ENCODE measurements at places on chromosomes 1 and 21.

GRCh38 chr1:47228644-47229030 lies 3.4 kb downstream of the TAL1 start:
- DNase-seq: no peak

GRCh38 chr1:12138196-12139168 lies 28.3 kb upstream of the TNFRSF1B start:
- DNase-seq: no peak

DNA sequence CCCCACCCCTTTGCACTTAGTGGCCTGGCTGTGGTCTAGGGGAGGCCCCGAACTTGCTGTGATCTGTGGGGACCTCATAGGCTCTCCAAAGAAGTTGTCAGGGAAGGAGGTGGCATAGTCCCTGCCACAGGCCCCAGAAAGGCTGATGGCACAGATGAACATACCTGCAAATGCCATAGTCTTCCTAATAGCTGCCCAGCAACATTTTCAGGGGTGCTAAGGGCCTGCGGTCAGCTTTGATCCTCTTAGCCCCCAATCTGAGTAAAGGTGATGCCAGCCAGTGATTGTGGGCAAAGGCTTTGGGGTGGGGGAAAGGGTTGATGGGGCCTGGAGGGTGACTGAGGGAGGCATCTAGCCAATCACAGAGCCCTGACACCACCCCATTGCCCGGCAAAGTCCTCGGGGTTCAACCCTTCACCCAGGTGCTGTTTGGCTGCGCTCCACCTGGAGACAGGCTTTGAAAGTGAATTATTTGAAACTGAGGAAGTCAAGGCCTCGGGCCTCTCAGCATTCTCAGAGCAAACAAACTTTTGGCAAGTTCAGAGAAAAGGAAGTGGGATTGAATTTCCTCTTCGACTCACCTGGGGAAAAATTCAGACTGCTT lies 35.8 kb downstream of the PAX7 start:
- DNase-seq: no peak

- no peak for DNase-seq
These were observed 834.0 kb upstream of the TMPRSS15 start for GRCh38 chr21:19237608-19238007.

GRCh38 chr1:21012937-21013336 lies 163.8 kb downstream of the EIF4G3 start:
- DNase-seq: no peak

- DNase-seq: no peak
These were observed 231 bp upstream of the RPS6KA1 start for GRCh38 chr1:26529405-26529654.

DNA sequence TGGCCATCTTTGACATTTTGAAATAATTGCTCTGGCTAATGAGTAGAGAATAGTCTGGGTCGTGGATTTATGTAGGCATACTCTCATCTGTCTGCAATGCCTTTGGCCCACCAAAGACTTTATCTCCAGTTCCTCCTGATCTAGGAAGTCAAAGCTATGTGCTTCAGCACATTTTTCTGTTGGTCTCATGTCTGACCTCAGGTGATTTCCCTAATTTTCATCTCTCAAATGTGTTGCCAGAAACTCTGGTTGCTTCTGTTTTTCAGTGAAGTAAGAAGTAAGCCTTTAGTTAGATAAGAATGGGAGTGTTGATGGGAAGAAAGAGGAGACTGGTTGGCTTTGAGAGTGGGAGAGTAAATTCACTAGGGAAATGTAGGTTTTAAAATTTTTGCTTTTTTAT lies 66.4 kb downstream of the GPR88 start:
- DNase-seq: no peak

DNA sequence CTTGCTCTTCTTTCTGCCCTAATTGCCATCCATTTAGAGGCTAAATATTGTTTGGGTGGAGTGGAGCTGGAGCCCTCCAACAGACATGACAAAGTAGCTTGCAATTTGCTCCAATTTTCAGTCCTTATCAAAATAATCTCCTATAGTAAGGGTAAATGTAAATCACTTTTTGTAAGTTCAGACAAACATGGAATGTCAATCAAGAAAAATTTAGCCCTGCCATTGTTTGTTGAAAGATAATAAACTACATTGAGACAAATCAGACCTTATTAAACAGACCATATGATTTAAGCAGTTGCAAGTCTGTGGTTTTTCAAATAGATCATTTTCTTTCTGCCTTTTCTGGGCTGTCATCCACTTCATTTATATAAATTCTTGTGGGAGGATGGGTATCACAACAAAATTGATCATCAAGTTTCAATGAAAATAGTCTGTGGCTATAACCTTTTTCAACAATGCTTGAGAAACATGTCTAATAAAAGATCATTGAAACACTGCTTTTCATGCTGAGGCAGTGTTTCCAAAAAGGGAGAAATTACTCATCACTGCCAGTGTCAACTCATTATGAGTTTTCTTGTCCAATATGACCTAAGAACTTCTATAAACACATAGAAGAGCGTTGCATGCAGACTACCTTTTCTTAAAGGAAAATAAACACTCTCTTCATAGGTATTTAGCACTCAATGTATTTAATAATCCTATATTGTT lies 1152.0 kb upstream of the B3GALT2 start:
- no peak for DNase-seq

GRCh38 chr1:236172041-236172579 lies 29.8 kb downstream of the GPR137B start:
- DNase-seq: peak; percentile 21

- DNase-seq: no peak
These were observed 157.2 kb downstream of the KAZN start for GRCh38 chr1:14755518-14756252.

DNA sequence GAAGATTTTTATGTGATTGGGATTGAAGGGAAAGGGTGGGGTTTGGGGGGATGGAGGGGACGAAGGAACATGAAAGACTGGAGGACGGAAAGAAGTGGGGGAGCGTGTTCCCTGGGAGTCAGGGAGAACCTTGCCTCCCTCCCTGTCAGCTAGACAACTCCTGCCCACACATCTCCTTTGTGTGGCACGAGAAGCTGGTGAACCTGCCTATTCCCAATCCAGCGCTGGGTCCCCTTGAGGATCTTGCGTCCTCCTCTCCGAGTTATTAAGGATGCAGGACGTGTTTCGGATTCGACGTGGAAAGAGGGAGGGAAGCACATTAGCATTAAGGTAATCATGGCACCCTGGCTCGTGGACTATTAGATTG lies 1.4 kb downstream of the LRRC7 start:
- no peak for DNase-seq

- DNase-seq: no peak
These were observed 14.2 kb downstream of the PTP4A2 start for GRCh38 chr1:31923901-31924535.

- no peak for DNase-seq
These were observed 26.2 kb upstream of the KNCN start for GRCh38 chr1:46577671-46578070.

DNA sequence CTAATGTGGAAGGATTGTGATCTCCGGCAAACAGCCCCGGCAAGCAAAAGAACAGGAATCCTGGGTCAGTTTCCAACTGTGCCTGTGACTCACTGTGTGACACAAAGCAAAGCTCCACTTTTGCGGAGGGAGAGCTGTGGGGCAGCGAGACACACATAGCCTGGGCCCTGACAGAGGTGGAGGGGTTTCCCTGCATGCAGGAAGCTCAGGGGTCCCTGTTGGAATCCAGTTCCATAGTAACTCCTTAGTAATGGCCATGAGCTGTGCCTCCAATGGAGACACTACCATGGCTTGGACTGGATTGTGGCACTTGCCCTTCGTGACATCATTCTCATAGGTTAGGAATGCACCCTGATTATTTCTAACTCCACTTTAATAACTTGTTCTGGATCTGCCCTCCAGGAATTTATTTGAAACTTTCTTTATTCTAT lies 47.0 kb upstream of the ATF3 start:
- peak; percentile 51 for DNase-seq

DNA sequence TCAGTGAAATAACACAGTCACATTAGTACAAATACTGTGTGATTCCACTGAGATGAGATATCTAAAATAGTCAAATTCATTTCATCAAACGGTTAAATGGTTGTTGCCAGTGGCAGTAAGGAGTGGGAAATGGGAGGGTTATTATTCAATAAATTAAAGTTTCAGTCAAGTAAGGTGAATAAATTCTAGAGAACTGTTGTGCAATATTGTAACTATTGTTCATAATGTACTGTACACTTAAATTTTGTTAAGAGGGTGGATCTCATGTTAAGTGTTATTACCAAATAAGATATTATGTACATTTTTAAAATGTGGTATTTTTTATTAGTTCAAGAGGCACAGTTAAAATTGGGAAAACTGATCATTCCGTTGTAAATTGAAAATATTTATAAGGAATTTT lies 463.3 kb upstream of the BRINP3 start:
- DNase-seq: no peak
